Right hindlimb (tissue), 1 donor: ENCODE measurements at places on chromosomes 11 and 22.
A peak's percentile ranks its signal among the peaks of the same experiment; 100 is the strongest.

GRCh38 chr11:130573767-130574166 lies 125.3 kb downstream of the ADAMTS15 start:
- no peak for DNase-seq

DNA sequence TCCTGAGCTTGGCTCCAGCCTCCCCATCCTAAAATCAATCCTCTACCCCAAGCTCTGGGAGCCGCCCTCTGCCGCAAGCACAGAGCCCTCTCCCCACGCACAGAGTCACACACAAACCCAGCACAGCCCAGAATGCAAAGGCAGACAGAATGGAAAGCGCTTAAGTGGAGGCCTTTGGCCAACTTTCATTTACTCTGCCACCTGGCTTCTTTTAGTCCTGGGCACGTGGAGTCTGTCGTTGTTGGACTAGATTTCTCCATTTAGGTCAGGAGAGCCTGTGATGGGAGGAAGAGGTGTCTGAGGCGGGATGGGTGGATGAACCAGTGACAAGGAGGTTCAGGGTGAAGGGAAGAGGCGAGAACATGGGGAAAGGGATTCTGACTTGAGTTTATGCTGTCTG lies 191.7 kb downstream of the DSCAML1 start:
- no peak for DNase-seq

DNA sequence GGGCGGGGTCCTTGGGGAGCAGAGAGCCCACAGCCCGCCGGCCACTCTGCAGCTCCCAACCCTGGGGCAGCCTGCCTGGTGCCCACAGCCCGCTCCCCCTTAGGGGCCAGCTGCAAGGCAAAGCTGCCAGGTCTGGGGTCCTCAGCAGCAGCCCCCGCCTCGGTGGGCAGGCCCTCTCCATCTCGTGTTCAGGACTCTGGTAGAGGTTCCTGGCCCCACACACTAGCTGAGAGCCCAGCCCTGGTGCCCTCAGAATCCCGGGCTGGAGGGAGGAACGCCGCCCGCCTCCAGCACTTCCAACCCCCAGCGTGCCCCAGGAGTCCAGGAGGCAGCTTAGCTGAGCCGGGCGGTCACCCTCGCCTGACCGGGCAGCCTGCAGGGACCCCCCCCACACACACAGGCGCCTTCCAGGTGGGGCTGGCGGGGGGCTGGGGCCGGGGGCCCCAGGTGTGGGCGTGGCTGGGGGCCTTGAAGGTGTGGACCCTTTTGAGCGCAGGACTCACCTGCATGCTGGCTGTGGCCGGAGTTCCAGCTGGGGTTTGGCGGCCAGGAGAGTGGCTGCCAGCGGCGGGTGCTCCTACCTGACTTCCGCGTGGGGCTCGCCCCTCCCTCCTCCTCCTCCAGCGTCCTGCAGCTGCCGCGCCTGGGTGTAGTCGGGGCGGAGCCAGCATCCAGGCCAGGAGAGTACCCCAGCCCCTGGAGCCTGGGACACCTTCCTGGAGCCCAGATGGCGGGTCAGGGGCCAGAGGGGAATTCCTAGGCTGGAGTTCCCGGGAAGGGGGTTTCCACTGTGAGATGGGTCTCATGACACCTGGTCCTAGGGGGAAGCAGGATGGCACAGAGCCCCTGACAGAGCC lies at the start of gene ANO9:
Gene ANO9 (minus strand): TSS at position 594 of the 857 bp plus-strand sequence. CDS start 85 bp downstream, at position 509.
- no peak for DNase-seq

GRCh38 chr11:1241706-1242105 lies 18.8 kb downstream of the MUC5B start:
- no peak for DNase-seq

- no peak for DNase-seq
Measured at GRCh38 chr11:8613036-8613435, 19.0 kb upstream of the STK33 start.

DNA sequence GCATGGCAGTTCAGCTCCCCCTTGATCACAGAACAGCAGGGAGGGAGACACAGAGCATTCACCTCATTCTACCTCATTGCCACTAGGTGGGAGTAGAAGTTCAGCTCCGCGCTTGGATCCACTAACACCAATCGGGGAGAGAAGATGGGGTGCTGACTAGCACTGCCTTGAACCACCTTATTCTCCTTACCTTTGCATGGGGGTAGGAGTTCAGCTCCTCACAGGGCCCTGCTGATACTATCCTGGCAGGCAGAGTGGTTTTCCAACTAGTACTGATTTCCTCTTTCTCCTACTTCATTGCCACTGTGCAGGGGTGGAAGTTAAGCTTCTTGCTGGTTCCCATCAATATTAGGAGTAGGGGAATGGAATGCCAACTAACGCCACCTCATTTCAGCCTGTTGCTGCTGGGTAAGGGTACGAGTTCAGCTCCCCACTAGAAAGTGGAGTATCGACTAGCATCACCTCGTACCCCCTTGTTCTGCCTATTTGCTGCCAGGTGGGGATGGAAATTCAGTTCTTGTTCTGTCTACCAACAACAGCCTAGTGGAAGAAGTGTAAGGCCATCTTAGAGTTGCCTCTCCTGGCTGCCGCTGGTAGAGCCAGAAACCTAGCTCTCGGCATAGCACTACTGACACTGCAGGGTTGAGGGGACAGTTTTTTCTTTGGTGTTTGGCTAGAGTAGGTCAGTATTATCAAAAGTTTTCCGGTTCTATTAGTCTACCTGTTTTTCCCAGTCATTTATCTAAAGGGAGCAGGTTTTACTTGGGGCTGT lies 550.9 kb upstream of the CCDC90B start:
- peak; percentile 34 for DNase-seq

GRCh38 chr11:75487365-75487764 lies 38.4 kb downstream of the GDPD5 start:
- DNase-seq: no peak

DNA sequence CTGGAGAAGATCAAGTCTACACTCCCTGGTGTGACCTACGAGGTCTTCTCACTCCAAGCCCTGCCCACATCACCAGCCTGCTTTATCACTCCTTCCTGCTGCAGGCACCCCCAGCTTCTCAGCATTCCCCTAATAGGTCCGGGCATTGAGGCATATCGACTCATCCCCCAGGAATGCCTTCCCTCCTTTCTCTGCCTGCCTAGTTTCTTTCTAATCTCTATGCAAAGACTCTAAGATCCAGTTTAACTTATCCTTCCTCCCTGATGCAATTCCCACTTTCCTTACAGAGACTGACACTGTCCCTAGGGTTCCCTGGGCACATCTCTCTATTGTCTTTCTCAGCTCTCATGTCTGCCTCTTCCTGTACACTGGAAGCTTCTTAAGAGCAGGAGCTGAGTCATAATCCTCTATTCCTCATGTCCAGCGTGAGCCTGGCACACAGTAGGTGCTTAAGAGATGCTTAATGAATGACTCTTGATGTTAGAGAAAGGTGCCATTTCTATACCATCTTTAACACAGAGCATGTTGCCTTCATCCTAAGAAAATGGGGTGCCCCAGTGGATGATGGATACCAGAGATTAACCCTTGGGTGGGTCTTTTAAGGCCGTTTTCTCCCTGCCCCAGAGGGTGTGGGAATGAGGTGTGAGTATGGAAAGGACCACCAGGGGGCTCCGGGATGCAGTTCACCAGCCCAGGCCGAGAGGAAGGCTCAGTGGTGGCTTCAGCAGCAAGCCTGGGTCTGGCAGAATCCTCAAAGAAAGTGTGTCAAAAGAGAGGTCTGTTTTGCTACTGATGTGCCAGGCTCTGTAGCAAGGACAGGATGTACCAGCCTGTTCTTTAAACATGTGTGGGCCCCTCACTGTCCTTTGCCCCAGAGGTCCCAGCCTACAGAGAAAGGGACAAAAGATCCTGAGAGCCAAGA lies 34.7 kb downstream of the PARVA start:
- DNase-seq: peak; percentile 78

- no peak for DNase-seq
Measured at GRCh38 chr11:121554552-121554951, 101.8 kb upstream of the SORL1-AS1 start.

DNA sequence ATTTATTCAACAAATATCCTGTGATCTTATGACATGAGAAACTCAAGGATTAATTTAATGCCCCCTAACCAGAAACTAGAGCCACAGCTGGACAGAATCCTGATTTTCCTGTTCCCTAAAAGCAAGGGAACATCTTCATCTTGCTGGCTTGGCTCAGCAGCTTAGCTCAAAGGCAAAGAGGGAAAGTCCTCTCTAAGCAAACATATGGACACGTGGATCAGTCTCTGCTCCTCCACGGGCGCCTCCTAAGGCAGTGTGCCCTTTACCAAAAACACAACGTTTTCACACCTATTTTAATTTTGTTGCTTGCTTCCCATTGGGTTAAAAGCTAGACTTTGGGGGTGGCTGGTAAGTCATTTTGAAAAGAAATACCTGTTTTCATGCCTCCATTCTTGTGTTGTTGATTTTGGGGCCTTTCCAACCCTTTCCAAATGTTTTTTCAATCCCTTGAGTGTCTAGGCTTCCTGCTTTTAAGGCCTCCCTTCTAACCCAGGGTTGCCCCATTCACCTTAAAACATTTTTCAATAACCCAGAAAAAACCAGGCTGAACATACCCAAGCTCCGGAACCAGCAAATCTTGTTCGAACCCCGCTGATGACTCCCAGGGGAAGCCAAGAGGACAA lies 15.5 kb downstream of the SLC1A2 start:
- DNase-seq: no peak

DNA sequence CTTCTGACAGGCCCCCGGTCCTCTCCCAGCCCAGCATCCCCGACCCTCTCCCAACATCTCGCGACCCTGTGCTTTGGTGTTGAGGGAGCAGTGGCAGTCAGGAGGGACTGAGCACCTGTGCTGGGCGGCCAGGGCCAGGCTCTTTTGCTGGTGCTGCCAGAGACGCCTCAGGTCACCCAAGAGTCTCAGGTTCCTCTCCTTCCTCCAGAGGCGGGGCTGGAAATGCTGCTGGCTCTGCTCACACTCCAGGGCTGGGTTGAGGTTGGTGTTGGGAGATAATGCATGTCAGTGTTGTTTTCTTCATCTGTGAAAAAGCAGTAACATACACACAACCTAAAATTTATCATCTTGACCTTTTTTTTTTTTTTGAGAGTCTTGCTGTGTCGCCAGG lies 1.2 kb upstream of the IGLL1 start:
- no peak for DNase-seq

DNA sequence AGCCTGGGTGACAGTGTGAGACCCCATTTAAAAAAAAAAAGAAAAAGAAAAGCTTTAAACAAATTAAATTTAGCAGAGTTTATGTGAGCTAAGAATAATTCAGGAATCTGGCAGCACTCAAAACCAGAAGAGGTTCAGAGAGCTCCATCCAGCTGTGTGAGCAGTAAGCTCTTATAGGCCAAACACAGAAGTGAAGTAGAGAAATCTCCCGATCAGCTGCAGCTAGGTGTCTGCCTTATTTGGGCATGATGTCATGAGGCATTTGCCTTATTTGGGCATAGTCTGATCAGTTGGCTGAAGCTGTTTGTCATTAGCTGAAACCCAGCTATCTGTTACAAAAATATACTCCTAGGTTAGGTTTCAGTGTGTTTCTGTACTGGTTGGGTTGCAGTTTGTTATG lies 8.2 kb downstream of the MS4A15 start:
- DNase-seq: no peak

- DNase-seq: peak; percentile 32
Measured at GRCh38 chr22:19599626-19600243, 75.5 kb upstream of the CLDN5 start.

DNA sequence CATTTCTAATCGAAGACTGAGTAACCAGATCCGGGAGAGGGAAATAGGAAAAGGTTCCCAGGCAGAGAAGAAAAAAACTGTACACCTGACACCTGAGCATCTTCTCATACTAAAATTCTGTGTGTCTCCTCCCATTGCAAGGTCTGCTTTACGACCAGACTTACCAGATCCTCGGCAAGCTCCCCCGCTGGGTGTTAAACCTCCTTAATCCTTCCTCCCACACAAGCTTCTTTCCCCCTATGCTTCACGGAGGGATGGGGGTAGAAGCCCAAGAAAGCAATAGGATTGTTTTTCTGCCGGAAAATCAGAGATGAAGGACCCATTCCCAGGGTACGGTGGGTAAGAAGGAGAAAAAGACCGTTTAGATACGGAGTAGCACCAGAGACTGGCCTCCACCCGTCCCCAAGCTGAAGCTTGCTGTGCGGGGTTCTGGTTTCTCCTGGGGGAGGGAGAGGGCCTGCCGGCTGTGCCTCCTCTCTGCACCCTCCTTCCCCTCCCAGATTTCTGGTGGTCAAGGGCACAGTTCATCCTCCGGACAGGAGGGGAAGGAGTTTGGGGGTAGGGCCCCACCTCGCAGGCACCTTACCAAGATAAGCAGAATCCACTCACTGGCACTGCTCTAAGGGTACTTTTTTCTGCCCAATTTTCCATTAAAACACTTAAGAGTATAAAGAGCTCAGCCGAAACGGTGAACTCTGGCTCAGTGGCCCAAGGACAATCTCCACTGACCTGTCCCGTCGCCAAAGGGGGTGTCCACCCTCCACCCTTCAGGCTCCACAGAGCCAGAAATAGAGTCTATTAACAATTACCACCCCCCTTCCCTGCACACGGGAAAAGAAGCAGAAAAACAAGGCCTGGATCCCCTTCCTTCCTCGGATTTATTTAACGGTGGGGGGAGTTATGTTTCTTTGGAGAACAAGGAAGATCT lies 1.2 kb downstream of the TOB2 start:
- peak; percentile 44 for DNase-seq
